Stimulated activated CD8-positive, alpha-beta memory T cell treated with anti-CD3 and anti-CD28 coated beads, Interleukin-7, amount 100 ng/mL, for 1 hour (primary cell): ENCODE measurements at places on chromosomes 16 and 17.
A peak's percentile ranks its signal among the peaks of the same experiment; 100 is the strongest.

GRCh38 chr17:45311760-45312476 is 4.9 kb downstream of the MAP3K14 start:
- peak; percentile 50 for DNase-seq

GRCh38 chr16:79599256-79599836 is 1.2 kb downstream of the MAF start:
- DNase-seq: no peak

DNA sequence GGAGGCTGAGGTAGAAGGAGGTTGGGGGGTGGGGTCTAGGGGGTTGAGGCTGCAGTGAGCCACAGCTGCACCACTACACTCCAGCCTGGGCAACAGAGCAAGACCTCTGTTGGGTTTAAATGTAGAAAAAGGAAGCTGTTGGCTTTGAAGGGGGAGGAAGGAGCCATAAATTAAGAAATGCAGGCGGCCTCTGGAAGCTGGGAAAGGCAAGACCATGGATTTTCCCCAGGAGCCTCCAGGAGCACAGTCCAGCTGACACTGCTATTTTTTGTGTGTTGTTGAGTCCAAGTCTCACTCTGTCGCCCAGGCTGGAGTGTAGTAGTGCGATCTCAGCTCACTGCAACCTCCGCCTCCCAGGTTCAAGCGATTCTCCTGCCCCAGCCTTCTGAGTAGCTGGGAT is 15.9 kb downstream of the LITAF start:
- no peak for DNase-seq

DNA sequence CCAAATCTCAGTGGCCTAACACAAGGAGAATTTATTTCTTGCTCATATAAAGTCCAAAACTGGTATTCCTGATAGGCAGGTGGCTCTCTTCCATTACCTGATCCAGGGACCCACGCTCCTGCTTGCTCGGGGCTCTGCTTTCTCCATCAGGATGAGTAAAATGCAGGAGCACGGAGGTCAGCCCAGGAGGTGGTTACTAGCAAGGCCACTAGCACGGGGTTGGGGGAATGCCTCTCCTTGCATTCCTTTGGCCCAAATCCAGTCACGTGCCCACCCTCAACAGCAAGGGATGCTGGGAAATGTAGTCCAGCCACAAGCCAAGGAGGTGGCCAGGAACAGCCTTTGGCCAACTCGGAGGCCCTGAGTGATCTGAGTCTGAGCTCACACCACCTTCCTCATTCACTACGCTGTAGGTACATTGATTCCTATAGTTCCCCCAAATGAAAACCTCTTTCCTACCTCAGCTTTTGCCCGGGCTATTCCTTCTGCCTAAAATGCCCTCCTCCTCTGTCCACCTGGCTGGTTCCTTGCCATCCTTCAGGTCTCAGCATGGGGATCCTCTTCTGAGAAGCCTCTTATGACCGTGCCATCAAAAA is 38.3 kb upstream of the HAPSTR1 start:
- no peak for DNase-seq

DNA sequence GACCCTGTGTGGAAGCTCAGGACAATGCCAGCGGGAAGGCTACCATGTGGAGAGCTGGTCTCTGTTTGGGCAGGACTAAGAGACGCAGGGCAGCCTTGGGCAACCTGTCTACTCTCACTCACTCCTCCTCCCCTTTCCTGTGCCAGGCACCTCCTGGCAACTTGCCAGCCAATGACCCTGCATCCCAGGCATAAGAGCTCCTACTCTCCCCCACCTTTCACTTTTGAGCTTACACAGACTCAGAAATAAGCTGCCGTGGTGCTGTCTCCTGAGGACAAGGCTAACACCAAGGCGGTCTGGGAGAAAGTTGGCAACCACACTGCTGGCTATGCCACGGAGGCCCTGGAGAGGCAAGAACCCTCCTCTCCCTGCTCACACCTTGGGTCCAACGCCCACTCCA is 2.6 kb downstream of the HBM start:
- no peak for DNase-seq

DNA sequence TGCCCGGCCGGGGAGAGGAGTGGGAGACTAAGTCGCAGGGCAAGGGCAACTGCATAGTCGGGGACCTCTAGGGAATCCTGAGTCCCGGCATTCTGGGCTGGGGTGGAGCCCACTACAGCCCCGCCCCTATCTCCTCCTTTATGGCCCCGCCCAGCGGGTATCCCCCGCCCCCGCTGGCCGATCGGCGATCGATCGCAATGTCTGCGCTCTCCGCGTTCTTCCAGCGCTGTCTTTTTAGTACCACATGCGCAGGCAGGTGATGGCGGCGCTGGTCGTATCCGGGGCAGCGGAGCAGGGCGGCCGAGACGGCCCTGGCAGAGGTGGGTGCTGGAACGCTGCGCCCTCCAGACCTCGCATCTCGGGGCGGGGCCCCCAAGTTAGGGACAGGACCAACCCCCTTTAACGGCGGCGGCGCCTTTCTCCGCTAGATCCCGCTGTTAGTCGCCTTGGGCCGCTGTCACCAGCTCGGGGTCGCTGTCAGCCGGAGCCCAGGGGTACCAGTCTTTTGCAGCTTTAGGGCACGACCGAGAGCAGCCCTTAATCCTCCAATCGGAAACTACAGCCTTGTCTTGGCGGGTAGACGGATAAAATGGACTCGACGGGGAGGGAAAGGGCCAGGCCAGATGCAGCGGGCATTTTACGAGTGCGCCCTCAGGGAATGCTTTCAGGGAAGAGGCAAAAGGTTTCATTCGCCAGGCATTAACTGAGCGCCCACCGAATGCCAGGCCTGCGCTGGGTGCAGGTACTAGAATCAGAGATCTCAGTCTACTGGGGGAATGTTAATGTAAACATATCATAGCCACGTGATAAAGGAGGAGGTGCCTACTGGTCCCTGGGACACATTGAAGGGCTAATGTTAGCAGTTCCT is at the start of gene DPH1:
DPH1 (plus strand) TSS at position 243 of the 868 bp plus-strand sequence; CDS start at position 260, 17 bp downstream.
- DNase-seq: peak; percentile 79

GRCh38 chr16:30748634-30749445 is 615 bp downstream of the PHKG2 start:
- no peak for DNase-seq

DNA sequence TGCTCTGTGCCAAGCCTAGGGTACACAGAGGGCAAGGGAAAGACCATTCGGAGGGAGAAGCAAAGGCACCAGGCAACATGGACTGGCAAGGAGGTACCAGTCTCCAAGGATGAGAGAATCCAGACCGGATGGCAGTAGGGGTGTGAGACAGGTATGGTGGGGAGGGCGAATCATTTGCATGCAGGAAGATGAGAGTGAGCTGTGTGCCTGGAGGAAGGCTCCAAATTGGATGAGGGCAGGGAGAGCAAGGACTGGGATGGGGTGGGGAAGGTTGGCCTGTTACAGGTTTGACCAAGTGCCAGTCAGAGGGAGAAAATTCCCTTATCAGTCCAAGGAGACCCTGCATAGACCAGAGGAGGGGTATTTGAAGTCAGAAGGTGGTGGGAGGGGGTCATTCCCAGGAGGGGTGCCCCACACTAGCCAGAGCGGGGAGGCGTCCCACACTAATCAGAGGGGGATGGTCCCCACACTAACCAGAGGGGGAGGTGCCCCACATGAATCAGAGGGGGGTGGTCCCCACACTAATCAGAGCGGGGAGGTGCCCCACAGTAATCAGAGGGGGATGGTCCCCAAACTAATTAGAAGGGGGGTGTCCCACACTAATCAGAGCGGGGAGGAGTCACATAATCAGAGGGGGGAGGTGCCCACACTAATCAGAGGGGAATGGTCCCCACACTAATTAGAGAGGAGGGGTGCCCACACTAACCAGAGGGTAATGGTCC is 737 bp downstream of the CANT1 start:
- DNase-seq: no peak

DNA sequence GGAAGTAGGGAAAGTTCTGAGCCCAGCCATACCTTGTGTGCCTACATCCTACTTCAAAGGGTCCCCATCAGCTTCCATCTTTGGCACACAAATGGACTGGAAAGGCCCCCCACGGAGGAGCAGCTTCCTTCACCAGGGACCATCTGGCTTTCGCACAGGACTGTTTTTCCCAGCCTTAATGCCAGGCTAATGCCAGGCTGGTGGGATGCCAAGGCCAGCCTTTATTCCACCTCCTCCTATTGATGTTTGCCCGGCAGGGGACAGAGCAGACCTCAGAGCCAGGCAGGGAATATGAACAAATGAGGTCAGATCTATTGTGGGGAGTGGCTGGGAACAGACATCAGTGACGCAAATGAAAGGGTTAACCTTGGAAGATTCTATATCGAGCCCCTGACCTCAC is 5.7 kb downstream of the GPR179 start:
- DNase-seq: no peak

- no peak for DNase-seq
Observed at GRCh38 chr16:27924411-27925118, 138.9 kb downstream of the GSG1L start.

DNA sequence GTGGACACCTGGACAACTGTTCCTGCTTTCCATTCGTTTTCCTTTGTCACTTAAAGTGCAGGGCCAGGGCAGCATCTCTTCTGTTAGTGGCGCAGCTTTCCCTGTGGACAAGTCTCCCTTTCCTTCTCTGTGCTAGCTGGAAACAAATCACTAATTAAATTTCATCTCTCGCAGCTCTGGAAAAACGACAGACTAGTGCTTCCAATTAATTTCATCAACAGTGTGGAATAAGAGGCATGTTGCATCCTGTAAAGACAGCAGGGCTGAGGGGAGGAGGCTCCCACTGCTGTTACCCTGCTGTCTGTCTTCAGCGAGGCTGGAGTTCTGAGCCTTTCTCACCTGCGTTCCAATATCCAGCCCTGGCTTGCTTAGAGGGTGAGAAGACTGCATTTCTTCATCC is 352.1 kb upstream of the HSBP1 start:
- DNase-seq: no peak

GRCh38 chr17:79496422-79497005 is 114.3 kb downstream of the RBFOX3 start:
- no peak for DNase-seq

DNA sequence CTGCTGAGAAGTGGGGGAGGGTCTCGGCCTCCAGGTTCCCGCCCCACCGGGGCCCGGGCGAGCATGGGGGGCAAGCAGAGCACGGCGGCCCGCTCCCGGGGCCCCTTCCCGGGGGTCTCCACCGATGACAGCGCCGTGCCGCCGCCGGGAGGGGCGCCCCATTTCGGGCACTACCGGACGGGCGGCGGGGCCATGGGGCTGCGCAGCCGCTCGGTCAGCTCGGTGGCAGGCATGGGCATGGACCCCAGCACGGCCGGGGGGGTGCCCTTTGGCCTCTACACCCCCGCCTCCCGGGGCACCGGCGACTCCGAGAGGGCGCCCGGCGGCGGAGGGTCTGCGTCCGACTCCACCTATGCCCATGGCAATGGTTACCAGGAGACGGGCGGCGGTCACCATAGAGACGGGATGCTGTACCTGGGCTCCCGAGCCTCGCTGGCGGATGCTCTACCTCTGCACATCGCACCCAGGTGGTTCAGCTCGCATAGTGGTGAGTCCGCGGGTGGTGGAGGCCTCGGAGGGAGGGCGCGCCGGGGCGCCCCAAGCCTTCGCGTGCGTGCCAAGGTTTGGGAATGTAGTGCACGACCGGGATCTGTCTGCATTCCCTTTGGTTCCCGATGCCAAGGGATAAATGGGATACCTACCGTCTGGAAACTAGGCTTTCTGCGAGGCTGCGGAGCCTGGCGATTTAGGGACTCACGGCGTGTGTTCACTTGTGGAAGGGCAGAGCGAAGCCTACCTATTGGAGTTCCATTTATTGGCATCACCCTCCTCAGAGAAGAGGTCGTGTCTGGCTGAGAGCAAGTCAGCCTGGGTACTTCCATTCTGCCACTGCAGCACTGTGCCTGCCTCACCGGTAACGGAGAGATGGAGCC is 1.0 kb downstream of the ZNRF1 start:
- DNase-seq: peak; percentile 29

- no peak for DNase-seq
Observed at GRCh38 chr17:78414178-78415162, 36.0 kb downstream of the PGS1 start.

DNA sequence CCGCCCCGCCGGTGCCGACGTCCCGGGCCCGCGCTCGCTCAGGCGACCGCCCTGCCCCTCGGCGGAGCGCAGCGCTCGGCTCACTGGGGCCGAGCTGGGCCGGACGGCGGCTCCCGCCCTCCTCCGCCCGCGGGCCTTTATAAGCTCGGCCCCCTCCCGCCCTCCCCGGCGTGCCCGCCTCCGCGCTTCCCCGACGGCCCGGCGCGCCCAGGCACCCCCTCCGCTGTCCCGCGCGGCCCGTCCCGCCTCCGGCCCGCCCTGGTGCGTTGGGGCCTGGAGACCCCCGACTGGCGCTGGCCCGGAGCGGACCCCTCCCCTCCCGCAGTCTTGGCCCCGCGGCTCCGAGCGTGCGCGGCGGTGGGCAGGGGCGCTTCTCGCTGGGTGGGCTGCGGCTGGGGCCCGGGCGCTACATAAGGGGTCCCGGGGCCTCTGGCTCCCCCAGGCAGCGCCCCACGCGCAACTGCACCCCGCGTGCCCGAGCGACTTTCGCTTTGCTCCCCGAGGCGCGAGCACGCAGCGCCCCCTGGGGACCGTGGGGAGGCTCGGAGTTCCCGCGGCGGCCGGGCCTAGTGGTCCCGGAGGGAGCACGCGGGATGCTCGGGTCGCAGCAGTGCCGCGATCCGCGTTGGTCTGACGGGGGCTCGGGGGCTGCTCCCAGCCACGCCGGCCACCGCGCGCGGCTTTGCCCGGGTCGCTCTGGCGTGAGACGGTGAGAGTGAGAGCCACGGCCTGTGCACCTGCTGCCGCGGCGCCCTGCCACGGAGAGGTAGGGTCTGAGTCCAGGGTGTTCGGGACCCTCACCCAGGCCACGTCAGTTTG is at the start of gene PIEZO1:
PIEZO1 (minus strand) TSS at position 115 of the 819 bp plus-strand sequence. CDS start 256 bp downstream, outside the sequence.
- DNase-seq: peak; percentile 77

DNA sequence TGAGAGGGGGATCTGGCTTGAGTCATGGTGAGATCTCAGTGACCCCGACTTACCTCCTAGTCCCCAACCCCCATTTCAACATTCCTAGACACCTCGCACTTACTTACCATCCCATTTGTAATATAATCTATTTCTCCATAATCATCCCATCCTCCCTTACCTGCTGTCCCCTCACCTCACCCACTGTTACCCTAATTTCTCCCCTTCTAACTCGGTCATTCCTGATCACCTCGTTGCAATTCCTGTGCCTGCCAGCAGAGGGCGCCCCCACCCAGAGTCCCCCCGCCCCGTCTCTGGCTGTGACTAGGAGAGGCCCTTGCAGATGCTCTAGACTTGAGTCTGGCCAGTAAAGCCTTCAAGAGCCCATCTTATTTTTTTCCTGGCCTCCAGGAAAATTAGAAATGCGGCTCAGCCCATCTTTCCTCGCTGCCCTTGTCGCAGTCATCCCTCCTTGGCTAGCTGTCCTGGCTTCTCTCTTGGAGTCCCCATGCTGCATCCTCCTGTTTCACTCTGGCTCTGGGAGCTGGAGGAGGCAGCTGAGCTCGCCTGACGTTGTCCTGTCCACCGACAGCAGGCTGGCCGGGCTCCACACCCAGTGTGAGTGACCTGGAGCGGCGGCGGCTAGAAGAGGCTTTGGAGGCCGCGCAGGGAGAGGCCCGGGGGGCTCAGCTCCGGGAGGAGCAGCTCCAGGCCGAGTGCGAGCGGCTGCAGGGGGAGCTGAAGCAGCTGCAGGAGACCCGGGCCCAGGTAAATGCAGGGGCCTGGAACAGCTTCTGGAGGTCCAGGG is 5.0 kb downstream of the TBKBP1 start:
- DNase-seq: peak; percentile 81
